Inflammatory macrophage treated with lipopolysaccharide for 1 hour (primary cell): ENCODE measurements at places on chromosomes 6 and 20.

GRCh38 chr20:34089655-34090345 lies 22.2 kb downstream of the EIF2S2 start:
- DNase-seq, result no peak

GRCh38 chr20:21358737-21359136 lies 38.6 kb downstream of the NKX2-4 start:
- DNase-seq, result no peak

DNA sequence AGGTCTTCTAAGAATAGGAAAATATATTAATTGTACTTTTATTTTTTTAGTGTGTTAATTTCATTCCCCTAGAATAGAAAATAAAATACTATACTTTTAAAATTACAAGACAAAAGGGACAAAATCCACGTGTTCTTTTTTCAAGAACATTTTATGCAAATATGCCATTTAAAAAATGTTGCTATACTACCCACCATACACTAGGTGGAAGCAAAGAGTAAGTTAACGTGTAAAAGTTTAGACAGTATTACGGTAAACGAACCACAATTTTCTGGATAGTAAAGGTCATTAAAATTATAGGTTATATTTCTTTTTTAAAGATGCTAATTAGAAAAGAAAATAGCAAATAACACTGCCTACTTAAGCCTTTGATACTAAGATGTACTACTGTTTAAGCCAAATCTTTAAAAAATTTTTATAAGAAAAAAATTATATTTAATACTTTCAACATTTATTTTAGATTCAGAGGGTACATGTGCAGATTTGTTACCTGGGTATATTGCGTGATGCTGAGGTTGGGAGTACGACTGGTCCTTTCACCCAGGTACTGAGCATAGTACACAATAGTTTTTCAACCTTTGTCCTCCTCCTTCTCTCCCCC lies 287.6 kb downstream of the PHF3 start:
- DNase-seq, result peak; percentile 32

GRCh38 chr20:11155156-11155756 lies 481.5 kb upstream of the JAG1 start:
- no peak for DNase-seq

GRCh38 chr6:73471686-73472290 lies 10.3 kb downstream of the MTO1 start:
- DNase-seq, result peak; percentile 29

DNA sequence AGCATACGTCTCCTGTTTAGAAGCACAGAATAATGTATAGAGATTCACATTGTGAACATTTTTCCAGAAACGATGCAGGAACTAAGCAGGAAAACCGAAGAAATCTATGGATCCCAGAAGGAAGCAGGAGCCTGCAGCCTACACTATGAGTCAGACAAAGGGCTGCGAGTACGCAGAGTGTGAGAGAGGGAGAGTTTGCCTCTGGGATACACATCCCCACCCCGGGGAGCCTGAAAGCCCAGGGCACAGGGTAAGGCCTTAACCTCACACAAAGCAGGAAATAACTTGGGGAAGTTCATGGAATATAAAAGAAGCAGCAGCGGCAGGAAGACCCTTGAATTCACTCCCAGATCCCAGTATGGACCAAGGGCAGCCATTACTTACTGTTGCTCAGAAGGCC lies 842.1 kb upstream of the MANEA start:
- no peak for DNase-seq

- no peak for DNase-seq
Measured at GRCh38 chr6:124858564-124858963, 103.7 kb upstream of the RNF217 start.

DNA sequence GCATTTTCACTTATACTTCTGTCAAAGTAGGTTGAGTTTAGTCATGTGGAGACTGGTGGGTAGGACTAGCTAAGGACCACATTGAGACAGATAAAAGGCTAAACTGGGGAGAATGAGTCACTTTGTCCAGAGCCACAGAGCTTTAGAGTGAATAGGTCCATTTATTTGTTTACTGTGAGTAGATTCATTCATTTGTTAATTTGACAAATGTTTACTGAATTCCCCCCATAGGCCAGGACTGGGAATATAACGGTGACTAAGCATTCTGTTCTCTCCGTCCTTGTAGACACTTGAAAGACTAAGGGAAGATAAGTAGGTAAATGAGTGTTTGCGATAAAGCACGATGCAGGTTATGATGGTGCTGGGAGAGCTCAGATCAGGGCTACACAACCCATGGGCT lies 699.7 kb upstream of the ID4 start:
- DNase-seq, result no peak

DNA sequence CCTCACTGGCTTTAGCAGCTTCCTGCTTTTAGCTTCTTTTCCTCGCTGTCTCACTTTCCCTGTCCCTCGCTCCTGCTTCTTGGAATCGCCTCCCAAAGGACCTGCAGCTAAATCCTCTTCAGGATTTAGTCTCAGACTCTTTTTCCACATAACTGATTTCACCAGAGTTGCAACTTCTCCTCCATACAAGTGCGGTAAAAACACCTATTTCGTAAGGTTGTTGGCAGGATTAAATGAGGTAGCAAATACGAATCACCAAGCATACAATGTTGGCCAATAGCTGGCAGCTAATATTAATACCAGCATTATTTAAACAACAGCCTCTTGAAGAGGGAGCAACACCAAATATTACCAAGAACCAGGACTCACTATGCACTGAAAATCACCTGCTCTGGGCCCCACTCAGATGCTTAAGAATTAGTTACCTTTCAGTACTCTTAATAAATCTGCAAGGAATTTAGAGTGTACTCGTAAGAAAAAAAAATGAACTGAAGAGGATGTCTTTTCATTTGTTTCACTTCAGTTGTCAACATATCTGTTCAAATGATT lies 123.0 kb downstream of the DTNBP1 start:
- DNase-seq, result peak; percentile 13

- no peak for DNase-seq
Measured at GRCh38 chr6:144413418-144413817, 128.3 kb downstream of the UTRN start.
